ENCODE measurements at places on chromosomes 1 and 21. TPM values are rescaled to one million over a fixed set of nuclear protein-coding genes. Genes with fewer than 3 reads are reported as not detected.

SH3D21 gene
- total RNA-seq = 15.7 TPM

SHISA4 gene
- 5.0 TPM for total RNA-seq

PKLR gene
- total RNA-seq = 1.0 TPM

- DNase-seq = no peak
Measured at GRCh38 chr1:115719285-115719684, 49.2 kb downstream of the CASQ2 start.

DNA sequence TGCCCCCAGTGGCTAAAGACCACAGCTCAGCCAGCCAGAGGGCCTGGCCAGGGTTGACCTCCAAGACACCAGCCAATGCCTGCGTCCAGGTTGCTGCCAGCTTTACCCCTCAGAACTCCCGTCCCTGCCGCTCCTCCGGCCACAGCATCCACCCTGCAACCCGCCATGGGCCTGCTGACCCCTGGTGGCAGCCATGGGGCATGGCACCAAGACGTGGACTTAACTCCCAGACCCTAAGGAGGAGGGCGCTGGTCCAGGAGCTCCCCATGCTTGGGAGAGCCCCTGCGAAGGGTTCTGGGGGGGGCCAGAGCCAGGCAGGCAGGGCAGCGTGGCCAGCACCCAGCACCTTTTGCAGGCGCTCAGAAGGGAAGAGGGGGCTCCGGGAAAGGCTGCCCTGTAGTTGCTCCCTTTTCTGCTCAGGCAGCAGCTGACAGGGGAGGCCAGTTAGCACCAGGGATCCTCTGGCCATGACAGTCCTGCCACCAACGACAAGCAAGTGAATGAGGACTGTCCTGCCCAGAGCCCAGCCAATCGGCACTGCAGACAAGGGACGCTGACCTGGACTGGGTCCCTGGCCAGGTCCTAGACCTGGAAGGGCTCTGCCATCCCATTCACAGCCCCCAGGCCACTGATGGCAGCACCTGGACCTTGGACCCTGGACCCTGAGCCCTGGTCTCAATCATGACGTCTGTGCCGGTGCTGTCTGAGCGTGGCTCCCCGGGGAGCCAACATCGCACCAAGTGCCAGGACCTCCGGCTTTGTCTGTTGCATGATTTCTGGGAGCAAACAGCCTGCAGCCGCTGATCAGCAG lies 246.2 kb downstream of the NPHP4 start:
- DNase-seq = no peak

GRCh38 chr1:192485692-192486436 lies 89.7 kb upstream of the RGS1 start:
- no peak for DNase-seq

Data from type B pancreatic cell (in vitro differentiated cells).